ENCODE measurements at places on chromosomes 5 and 9.

DNA sequence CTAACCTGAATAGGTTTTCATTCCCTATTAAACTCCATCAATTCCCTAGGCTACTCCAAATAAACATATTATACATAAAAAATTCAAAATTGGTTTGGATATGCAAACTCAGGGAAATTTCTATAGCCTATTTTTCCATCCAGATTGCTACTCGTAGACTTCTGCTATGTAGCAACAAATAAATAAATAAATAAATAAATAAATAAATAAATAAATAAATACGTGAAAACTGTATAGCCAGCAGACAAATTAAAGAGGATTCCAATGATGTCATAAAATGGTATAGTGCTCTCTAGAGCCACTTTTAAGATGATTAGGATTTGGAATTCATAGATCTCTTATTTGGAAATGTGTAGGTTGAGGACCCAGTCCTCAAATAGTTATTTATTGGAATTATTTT, 1193.2 kb upstream of the NUDT12 start:
- no peak for DNase-seq

- DNase-seq = no peak
Measured at GRCh38 chr9:85431339-85432102, 310.2 kb downstream of the AGTPBP1 start.

- no peak for DNase-seq
Measured at GRCh38 chr5:21672911-21673310, 1180.2 kb downstream of the CDH12 start.

DNA sequence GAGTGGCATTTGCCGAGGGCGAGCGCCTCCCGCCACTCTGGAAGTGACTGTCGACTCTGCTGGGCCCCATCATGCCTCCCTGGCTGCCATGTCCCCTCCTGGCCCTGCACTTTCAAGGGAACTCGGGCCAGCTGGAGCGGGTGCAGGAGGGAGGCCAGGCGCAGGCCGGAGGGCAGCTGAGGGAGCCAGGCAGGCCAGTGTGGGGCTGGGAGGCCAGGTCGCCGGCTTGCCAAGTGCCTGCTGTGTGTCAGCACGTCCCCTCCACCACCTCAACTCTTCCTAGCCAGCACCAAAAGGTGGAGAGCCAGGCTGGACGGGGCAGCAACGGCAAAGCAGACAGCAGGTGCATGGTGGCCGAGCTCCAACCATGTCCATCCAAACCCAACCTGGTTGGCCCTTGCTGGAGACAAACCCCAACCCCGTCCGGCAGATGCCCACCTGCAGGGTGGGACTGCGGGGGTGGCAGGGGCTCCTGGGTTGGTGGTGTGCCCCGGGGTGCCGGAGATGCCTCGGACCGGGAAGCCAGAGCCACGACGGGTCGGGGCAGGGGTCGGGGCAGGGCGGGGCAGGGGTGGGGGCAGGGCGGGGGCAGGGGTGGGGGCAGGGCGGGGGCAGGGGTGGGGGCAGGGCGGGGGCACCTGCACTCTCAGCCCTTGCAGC, 36.5 kb upstream of the EGFL7 start:
- no peak for DNase-seq

GRCh38 chr9:75376680-75377254, 288.5 kb downstream of the OSTF1 start:
- no peak for DNase-seq

DNA sequence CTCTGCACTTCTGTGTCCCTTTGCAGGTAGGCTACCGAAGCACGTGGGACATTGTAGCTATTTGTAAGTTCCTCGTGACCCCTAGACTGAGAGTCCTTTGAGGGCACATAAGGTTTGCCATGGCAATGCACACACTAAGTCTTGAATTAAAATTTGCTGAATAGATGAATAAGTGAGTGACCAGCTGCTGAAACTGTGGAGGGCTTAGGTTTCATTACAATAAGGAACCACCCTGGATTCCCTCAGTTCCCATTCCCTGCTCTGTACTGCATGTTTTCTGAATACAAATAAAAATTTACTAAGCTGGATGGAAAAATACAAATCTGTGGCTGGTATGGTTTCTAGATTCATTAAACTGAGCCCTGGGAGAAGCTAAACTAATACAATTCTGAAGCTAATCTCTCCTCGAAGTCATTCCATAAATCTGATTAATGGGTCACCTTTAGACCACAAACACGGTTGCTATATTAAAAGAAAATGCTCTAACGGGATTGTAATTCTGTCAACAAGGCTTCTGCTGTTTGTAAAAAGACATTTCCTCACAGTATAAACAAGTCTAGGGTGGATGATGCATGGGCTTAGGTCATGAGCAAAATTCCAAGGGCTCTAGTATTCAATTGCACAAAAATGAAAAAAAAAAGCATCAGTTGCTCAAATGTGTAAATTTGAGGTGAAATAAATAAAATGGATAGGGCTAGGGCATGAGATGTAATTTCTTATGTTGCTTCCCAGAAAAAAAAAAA, 172.3 kb downstream of the ATP10B start:
- no peak for DNase-seq

GRCh38 chr9:71704796-71705195, 63.5 kb downstream of the CEMIP2 start:
- DNase-seq = no peak

- DNase-seq = no peak
Measured at GRCh38 chr9:109159583-109159982, 7.5 kb downstream of the FRRS1L start.

- no peak for DNase-seq
Measured at GRCh38 chr9:91503673-91504081, 80.0 kb upstream of the NFIL3 start.

DNA sequence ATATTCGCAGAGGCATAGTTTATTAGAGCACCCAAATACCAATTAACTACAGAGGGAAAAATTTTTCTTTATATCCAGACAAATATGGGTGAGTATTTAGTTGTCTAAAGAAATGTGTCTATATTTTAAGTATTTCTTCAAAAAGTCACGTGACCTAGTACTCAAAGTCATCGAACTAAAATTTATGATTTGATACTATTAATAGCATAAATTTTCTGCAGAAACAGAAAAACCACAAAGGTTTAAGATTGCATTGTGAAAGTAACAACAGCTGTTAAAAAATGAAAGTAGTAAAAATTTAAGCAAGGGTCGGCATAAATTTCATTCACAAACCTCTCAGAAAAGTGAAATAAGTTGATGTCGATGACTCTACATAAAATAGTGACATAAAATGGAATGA, 323.9 kb upstream of the RORB start:
- DNase-seq = no peak

GRCh38 chr9:14554886-14555285, 138.3 kb downstream of the ZDHHC21 start:
- peak; percentile 8 for DNase-seq

DNA sequence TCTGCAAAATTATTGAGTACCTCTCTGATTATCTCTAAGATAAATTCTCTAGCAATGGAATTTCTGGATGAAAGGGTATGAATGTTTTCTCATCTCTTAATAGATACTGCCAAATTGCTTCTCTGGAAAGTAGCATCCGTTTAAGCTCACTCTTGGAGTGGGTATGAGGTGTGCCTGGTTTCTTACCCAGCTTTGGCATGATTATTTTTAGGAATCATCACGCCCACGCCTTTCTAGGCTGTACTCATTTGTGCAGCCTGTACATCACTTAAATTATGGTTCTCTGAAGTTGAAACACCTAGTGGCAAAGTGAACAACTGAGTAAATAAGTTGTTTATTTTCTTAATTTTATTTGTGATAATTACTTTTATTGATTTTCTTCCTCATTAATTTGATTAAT, 156.5 kb upstream of the IL12B start:
- no peak for DNase-seq

DNA sequence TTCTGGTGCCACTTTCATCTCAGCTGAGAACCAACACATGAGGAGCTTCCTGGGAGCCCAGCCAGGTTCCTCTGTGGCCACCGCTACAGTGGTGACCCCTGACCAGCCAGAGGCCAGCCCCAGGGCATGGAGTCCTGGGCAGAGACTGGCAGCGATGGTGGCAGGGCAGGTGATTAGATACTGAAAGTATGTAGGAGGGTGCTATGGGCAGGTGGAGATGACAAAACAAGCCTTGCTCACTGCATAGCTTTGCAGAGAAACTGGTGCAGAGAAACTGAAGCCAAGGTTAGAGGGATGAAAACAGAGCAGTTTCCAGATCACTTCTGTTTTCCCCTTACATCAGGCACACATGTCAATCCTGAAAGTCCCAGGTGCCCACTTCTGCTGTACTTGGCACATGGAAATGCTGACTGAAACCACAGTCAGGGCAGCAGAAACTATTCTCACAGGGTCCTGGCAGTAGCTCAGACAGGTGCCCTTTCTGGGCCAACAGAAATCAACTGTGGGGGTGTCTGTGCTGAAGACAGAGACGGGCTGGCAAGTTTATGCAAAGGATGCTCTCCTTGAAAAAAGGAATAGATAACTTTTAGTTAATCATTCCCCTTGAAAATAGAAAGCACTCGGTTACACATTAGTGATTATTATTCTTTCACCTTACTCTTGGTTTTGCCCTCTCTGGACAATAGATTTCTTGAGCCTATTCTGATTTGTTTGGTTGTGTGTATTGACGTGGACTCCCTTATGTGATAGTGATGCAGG, 90.3 kb downstream of the ANKRD55 start:
- no peak for DNase-seq

DNA sequence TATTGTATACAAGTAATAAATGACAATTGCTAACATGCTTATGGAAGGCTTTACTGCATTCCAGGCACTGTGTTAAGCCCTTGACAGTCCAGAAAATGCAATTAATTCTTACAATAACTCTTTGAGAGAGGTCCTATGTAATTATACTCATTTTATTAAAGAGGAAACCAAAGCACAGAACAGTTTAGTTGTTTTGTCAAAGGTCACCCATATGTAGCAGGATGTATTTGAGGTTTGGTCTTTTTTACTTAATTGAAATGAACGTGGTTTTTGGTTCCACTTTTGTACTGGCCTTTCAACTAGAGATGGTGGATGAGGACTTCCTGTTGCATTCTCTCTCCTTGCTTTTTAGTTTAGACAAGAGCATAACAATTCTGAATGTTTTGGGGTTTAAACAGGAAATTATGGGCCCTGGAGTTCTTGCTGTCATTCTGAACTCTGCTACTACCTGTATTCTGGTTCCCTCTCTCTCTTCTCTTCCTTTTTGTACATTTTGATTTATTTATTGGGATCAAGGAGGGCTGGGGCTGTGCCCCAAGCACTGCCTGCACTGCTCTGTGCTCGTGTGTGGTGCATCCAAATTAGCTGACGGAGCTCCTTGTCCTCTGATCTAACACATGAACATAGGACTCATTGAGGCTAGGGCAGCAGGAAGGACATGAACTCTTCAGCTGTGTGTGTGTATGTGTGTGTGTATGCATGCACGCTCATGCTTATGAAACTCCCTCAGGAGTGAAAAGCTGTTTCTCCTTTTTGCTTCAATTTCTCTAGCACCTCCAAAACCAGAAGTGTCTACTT, 47.4 kb downstream of the SLC28A3 start:
- DNase-seq = no peak

DNA sequence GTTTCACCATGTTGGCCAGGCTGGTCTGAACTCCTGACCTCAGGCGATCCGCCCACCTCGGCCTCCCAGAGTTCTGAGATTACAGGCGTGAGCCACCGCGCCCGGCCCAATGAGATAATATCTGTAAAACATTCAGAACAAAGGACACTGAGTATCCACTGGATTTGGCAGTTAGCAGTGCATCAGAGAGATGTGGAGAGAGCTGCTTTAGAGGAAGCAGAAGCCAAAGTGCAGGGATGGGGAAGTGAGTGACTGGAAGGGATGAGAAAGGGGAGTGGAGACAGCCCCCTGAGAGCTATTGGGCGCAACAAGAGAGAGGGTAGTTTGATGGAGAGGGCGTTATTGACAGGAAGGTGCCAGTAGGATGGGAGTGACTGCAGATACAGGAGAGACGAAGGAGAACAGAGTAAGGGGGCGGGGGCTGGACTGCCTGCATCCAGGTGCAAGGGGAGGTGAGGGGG, 157.5 kb upstream of the SHB start:
- DNase-seq = no peak

DNA sequence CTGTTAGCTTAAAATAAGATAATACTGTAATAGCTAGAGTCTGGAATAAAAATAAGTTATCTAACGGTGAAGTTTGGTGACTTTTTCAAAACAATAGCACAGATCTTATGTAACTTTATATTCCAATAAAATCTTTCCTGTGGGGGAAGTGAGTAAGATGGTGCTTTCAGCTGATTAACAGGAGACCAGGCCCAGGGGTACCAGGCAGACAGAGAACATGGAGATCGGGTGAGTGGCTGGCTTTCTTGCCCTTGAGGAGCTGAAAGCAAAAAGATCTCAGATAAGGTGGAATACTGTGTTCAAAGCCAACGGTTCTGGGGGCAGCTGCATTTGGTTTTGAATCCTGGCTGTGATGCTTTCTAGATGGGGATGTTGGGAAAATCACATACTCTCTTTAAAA, 61.3 kb downstream of the MAT2B start:
- DNase-seq = no peak

DNA sequence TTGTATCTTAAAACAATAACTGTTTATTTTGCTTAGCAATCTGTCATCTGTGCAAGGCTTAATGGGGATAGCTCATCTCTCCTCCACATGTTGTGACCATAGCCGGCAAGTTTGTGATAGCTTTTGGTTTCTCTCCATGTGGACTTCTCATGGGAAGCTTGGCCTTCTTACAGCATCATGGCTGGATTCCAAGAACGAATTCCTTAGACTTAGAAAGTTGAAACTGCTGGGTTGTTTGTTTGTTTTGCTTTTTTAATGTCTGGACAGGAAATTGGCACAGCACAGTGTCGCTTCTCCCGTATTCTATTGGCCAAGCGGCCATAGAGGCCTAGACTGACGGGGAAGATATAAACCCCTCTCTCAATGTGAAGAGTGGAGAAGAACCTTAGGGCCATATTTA, 61.0 kb upstream of the PRDM9 start:
- peak; percentile 69 for DNase-seq

DNA sequence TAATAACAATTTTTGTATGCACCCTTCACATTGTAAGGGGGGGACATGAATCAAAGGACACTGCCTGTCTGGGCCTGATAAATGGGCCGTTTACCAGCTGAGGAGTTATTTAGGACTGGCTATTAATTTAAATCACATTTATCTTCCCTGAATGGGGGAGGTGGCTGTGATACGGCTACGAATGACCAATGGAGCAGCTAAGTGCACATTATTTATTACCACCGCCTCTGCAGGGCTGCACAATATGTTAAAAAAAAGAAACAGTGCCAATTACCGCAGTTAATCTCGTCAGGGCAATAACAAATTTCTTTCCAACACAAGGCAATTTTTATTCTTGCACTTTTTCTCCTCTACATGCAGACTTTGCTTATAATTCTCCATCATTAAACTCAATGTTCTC, 318.4 kb downstream of the IRX2 start:
- DNase-seq = no peak

DNA sequence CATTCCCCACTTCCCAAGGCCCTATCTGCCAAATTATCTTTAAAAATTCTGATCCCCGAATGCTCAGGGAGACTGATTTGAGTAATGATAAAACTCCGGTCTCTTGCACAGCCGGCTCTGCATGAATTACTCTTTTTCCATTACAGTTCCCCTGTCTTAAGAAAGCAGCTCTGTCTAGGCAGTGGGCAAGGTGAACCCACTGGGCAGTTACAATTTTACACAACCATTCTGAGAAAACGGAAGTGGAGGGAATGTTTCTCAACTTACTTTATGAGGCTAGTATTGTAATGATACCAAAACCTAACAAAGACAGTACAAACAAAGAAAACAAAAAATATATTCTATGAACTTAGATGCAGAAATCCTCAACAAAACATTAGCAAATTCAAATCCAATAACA, 100.0 kb downstream of the MCTP1 start:
- no peak for DNase-seq
